ENCODE measurements at places on chromosomes 16 and 17.

DNA sequence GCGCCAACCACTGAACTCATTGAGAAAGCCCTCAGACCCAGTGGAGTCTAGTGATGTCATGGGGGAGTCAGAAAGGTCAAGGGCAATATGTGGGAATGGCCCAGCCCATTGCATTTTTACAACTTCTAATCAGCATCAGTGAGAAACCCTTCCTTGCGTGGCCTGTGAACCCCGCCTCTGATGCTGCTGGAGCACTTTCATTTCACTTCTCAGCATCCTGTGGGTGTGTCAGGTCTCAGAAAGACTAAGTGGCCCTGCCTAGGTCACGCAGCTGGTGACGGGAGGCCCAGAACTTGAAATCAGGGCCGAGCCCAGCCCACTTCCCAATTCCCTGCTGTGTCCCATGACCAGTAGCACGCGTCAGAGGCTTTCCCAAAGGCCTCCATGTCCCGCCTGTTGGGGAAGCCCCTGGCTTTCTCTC is 6.1 kb downstream of the DNAI2 start:
- no peak for DNase-seq

GRCh38 chr16:3289998-3290673 is 6.8 kb downstream of the ZNF263 start:
- no peak for DNase-seq

DNA sequence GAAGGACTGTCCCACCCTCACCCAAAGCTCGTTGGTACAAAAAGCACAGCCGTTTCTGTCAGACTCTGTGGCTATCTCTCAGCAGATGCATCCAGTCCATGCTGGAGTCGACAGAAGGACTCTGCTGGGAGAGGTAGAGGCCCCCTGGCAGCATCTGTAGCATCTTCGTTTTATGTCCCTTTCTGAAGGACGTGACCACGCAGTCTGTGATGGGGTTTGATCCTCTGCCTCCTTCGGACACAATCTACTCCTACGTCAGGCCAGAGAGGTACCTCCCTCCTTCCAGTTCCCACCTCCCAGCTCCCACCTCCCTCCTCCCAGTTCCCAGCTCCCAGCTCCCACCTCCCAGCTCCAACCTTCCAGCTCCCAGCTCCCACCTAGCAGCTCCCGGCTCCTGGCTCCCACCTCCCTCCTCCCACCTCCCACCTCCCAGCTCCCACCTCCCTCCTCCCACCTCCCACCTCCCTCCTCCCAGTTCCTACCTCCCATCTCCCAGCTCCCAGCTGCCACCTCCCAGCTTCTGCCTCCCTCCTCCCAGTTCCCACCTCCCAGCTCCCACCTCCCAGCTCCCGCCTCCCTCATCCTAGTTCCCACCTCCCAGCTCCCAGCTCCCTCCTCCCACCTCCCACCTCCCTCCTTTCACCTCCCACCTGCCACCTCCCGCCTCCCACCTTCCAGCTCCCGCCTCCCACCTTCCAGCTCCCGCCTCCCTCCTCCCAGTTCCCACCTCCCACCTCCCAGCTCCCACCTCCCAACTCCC is 11.4 kb upstream of the MC1R start:
- no peak for DNase-seq

DNA sequence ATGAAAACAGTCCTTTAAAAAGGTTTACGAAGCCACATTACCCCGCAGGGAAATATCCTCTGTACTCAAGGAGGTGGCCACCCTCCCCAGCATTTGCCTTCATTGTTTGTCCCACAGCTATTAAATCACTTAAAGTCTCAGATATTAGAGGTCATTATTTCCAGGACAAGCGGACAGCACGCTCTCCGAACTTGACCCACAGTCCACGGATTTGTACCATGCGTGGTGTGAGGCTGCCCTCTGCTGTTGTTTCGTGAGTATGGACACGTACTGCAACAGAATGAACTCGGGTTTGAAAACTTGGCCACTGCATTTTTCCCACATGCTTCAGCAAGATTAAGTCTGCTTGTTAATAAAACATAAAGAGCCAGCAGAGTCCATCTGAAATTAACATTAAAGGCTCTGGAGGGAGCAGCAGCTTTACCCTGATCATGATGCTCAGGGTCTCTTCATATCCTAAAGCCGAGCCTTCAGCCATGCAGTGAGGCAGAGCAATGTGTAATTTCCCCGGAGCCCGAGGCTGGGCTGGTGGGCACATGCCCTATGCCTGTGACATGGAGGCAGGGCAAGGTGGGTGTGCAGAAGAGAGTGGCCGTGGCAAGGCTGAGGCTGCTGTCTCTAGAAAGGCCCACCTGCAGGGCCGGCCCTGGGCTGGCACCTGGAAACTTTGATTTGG is 19.7 kb downstream of the MEAK7 start:
- peak; percentile 66 for DNase-seq

DNA sequence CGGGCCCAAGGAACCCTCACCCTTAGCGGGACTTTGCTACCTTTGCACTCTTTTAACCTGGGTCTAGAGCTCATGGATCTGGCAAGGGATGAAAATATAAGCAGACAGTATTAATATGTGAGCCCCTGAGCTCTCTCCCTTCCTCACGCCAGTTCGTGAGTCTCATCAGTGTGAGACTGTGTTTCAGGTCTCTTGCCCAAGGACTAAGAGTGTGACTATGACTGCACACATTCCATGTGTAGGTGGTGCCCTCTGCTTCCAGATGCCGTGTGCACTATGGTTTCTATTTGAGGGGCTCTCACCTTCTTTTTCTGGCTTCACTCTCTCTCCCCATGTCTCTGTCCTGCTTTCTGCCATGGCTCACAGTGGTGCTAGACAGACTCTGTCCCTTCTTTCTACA is 40.5 kb downstream of the DHRS7B start:
- DNase-seq: no peak

DNA sequence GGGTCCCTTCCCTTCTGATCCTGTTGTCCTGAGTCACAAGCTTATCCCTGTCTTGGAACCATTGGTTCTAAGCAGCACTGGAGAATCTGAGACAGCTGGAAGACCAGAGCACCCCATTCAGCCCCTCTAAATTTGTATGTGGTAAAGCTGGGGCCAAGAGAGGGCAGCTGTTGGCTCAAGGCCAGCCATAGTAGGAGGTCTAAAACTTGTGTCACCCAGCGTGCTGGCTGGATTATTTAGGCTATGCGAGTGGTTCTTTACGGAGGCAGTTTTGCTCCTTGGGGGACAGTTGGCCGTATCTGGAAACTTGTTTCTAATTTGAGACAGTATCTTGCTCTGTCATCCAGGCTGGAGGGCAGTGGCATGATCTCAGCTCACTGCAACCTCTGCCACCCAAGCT is 69.6 kb upstream of the GSE1 start:
- DNase-seq: no peak

DNA sequence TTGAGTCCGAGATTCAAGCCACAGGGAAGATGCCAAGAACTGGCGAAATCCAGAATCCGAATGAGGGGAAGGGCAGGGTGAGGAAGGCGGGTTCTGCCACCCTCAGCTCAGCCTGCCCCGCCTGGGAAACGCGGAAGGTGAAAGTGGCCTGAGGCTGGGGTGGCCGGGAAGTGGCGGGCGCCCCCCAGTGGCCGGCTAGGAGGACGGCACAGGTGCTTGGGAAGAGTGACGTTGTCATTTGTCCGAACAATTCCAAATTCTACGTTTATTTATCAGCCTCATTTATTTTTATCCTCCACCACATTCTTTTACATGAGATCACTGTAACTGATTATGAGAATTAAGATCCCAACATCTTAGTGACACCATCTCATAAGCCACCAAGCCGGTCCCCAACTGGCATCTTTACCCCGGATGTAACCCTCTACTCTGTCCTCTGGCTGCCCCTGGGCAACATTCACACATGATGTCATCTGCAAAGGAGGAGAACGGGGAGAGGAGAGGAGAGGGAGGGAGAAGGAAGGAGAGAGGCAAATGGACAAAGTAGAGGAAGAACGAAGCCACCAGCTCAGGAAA is 21.3 kb downstream of the SRCIN1 start:
- peak; percentile 73 for DNase-seq

DNA sequence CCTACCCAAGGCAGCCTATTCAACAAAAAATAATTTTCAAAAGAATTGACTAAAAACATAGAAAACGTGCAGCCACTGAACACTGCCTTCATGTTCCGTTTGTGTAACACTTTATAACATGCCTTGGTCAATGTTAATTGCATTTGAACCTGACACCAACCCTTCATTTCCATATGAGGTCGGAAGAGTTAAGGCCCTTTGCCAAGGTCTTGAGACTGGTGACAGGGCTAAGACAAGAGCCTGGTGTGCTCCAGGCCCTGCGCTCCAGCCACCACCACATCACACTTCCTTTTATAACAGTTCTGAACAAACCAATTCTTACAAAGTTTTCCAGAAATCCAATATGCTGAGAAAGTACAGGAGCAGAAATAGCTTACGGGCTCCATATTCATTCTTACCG is 4.2 kb downstream of the BBS2 start:
- DNase-seq: no peak

GRCh38 chr17:64400642-64401041 is 10.0 kb upstream of the PECAM1 start:
- DNase-seq: no peak

GRCh38 chr16:84286578-84287240 is 8.0 kb upstream of the WFDC1 start:
- DNase-seq: no peak

DNA sequence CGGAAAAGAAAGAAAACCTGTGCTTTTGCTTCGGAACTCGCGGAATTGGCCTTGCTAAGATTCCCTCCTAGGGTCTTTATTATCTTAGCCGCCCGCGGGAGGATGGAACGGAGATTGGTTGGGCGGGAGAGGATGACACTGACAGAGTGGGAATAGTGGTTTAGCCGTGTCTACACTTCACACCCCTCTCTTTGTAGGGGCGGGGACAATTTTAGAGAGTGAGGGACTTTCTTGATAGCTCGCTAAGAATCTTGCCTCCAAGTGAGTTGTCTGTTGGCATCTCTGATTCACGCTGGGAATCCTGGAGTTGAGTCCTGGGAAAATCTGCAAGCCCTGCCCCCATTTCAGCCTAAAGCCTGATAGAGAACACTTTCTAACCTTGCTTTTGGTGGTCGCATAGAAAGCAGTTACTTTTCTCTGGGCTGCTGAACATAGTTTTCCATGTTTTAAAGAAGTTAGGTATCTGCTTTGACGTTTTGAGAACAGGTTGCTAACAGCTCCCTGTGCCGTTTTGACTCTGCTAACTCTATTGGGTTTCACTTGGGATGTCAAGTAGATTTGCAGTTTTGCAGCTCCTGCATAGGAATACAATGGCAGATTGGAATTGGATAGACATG is 697 bp downstream of the NOL11 start:
- peak; percentile 58 for DNase-seq

Measured in HEK293T (cell line).